Thoracic aorta (tissue), 2 donors: ENCODE measurements at places on chromosomes 1 and 21. TPM values are rescaled to one million over a fixed set of nuclear protein-coding genes. Genes with fewer than 3 reads are reported as not detected.

Gene C1QB
- total RNA-seq: 448 TPM

Gene MAP1LC3C
- total RNA-seq: 2.3 TPM

Gene INAVA
- 1.8 TPM for total RNA-seq

Gene OR2L3
- not detected for total RNA-seq

Gene TRAF3IP3
- total RNA-seq: 3.3 TPM

Gene SPATA17
- not detected for total RNA-seq

Gene GBP1
- 68.9 TPM for total RNA-seq

Gene GBP3
- total RNA-seq: 44.7 TPM

Gene WDR64
- total RNA-seq: not detected

Gene HDAC1
- total RNA-seq: 52.0 TPM

Gene PRELP
- total RNA-seq: 244 TPM

Gene CCDC185
- total RNA-seq: not detected

Gene PINK1
- 140 TPM for total RNA-seq

Gene GPR25
- total RNA-seq: not detected

Gene APOBEC4
- total RNA-seq: not detected

Gene CLCA1
- not detected for total RNA-seq

Gene DNAH14
- total RNA-seq: 2.6 TPM

Gene C1QC
- total RNA-seq: 542 TPM

Gene BCAS2
- total RNA-seq: 19.0 TPM

Gene FBXO44
- total RNA-seq: 35.2 TPM

Gene RGS18
- 6.1 TPM for total RNA-seq

Gene EPHA2
- 32.9 TPM for total RNA-seq

Gene ACKR1
- total RNA-seq: 123 TPM

Gene TMPRSS15
- not detected for total RNA-seq

Gene FALEC
- total RNA-seq: not detected

Gene UTS2
- not detected for total RNA-seq

Gene FCRL6
- not detected for total RNA-seq

Gene KIF21B
- 4.7 TPM for total RNA-seq

Gene UBXN10
- 0.28 TPM for total RNA-seq

Gene MTARC2
- 32.1 TPM for total RNA-seq

Gene STRIP1
- total RNA-seq: 61.6 TPM

Gene PEAR1
- total RNA-seq: 34.9 TPM

Gene OXCT2
- 3.4 TPM for total RNA-seq

Gene KIF26B
- 0.14 TPM for total RNA-seq

Gene RGS4
- total RNA-seq: 32.6 TPM

Gene LMOD1
- 761 TPM for total RNA-seq

Gene HTR1D
- total RNA-seq: not detected

Gene OR6N1
- not detected for total RNA-seq

Gene ATF6
- 26.9 TPM for total RNA-seq

Gene NMNAT2
- 0.68 TPM for total RNA-seq

Gene PWP2
- 10.9 TPM for total RNA-seq

Gene PLA2G2A
- total RNA-seq: 65.1 TPM

Gene KIF2C
- total RNA-seq: not detected

Gene TMEM50B
- 51.4 TPM for total RNA-seq

Gene B3GALT5
- 0.14 TPM for total RNA-seq

Gene ERVH48-1
- not detected for total RNA-seq

Gene CD53
- total RNA-seq: 60.9 TPM

Gene MYBPH
- not detected for total RNA-seq

Gene GUCA2B
- total RNA-seq: not detected

Gene TFF3
- not detected for total RNA-seq

Gene LRRC39
- 2.3 TPM for total RNA-seq

Gene PM20D1
- 0.14 TPM for total RNA-seq

Gene LCE2C
- 1.8 TPM for total RNA-seq

Gene CRABP2
- total RNA-seq: 1.3 TPM

Gene SYCP1
- not detected for total RNA-seq

Gene DEDD
- total RNA-seq: 30.7 TPM
